ENCODE measurements at places on chromosomes 5 and 9.

DNA sequence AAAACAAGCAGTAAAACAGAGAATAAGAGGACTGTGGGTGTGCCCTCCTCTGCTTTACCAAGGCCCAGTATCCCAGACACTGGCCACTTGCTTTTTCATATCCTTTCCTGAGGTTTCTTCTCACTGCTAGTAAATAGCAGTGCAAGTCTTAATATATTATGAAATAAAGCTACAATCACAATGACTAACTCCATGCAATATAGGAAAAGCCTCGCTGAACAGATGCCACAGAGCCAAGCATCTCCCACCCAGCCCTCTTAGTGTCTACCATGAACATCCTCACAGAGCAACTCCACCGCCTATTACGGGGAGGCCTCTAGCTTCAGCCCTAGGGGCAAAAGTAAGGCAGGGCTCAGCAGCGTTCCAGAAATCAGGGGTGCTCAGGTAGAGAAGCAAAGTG, 130.7 kb upstream of the LHFPL2 start:
- no peak for DNase-seq

GRCh38 chr5:84783003-84783402, 398.3 kb upstream of the EDIL3 start:
- no peak for DNase-seq

DNA sequence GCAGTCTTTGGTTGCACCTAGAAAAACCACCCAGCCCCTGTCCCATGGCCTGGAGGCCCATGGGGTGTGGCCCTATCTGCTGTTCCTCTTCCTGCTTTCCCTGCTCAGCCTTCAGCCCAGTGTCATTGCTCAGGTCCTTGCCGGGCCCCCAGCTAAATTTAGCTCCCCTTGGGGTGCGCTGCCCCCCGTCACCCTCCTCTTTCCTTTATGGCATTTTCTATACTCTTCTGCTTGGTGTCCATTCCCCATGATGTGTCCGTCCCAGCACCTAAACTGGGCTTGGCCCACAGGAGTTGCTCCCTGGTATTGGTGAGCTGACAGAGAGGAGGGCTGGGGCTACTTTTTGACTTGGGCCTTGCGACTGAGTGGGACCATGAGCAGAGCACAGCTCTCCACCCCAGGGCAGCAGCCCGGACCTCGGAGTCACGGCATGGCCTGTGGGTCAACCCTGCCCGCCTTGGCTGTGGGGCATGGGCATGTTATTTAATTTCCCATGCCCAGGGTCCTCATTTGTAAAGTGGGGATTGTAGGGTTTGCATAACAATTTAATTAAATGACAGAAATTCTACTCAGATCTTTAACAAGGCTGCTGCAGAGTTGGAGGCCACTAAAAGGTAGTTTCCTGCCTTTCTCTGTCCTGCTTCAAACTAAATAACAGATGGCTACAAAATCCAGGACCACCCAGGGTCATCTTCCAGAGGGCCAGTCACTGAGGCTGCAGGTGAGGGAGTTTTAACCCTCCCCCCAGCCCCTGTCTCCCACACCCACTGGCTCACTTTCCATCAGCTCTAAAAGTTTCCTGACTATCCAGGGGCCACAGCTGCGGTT, 98.2 kb downstream of the DAP start:
- no peak for DNase-seq

- peak; percentile 11 for DNase-seq
These were observed 132.7 kb upstream of the MAP1B start for GRCh38 chr5:71974622-71975021.

GRCh38 chr9:6973089-6973488, 215.3 kb downstream of the KDM4C start:
- no peak for DNase-seq

GRCh38 chr9:93669116-93669957, 93.0 kb downstream of the PHF2 start:
- DNase-seq = no peak

GRCh38 chr9:16136451-16136850, 583.6 kb downstream of the CCDC171 start:
- no peak for DNase-seq

- DNase-seq = peak; percentile 45
These were observed 58.4 kb upstream of the TRIM32 start for GRCh38 chr9:116628716-116629115.

DNA sequence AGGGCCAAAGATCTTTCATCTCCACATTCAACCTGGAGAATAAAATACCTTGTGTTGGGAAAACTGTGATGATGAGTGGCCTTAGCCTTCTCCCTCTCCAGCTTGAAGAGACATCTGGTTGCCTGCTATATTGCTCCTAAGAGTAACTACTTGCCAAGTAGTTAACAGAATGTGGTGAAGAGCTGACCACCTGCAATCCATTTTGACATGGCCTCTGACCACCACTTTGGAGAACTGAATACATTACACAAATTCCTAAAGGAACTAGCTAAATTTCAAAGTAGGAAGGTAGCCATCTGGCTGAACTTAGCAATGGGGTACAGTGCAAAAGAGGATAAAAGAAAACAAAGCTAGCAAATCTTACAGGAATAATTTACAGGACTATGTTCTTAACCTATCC, 7.2 kb downstream of the TBCA start:
- peak; percentile 46 for DNase-seq

- DNase-seq = no peak
These were observed 64.6 kb upstream of the FCN1 start for GRCh38 chr9:134982311-134982710.

DNA sequence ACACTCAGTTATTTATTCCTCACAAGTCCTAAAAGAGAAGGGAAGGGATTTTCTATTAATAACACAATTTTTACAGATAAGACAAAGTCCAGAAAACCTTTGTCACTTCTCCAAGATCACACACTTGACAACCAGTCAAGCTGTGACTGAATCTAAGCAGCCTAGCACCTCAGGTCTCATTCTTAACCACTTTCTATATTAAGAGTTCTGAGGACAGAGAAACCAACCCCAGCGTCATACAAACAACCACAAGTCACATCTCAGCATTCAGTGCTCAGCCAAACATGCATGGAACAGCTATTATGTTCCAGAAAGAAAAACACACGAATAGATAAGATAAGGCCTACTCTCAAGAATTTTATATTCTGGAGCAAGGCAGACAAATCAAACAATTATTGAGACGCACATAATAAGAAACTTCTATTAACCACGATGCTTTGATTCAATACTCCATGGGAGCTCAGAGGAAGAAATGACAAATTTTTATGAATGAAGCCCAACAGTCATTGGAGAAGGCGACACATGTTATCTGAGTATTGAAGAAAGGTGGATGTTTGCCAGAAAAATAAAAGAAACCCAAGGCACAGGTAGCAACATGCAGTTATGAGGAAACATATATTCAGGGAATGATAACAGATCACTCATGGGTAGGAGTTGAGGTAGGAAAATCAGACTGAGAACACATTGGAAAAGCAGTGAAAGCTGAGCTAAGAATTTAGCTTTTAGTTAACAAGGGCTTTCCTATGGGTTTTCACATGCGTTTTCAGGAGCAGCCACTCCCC, 113.1 kb downstream of the HTR4 start:
- no peak for DNase-seq

GRCh38 chr5:135063511-135064234, 29.6 kb upstream of the PITX1 start:
- no peak for DNase-seq

GRCh38 chr5:107518190-107518589, 152.5 kb downstream of the EFNA5 start:
- no peak for DNase-seq

DNA sequence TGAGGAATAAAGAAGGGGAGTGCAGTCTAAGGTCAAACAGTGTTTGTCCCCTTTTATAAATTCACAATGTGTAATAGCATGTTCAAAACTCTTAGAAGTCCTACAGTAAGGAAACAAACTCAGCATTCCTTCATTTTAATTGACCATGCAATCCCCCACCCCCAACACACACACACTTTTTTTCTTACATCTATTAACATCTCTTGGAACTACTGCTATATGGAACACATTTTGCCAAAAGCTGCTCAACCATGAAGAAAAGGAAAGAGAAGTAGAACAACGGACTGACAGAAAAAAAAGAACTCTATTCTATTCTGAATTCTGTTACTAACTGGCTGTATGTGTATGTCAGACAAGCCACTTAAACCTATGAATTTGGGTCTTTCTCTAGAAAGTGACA, 2.8 kb upstream of the CTNNAL1 start:
- DNase-seq = peak; percentile 58

DNA sequence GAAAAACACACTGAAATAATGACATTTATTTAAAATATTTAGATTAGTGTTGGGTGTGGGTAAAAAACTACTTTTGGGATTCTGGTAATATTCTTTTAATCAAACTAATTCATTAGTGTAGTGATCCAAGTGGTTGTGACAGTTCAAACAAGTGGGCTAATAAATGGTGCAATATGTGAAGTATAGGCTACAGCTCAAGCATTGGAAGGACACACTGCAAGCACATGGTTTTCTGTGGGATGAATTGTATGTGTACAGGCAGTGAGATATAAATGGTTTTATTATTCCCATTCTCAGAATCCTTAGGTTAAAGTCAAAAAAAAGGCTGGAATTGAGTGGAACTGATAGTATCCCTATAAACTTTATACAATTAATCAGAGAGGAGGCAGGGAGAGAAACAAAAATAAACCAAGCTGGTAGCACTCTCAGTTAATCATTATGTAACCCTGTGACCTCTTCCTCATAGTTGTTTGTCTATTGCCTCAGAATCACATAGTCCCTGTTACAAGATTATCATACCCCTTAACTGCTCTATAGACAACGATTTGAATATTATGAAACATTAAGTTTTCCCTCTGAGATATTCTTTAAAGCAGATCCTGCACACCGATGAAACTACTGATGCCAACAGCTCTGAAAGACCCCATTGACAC, 1755.4 kb upstream of the ACO1 start:
- no peak for DNase-seq

DNA sequence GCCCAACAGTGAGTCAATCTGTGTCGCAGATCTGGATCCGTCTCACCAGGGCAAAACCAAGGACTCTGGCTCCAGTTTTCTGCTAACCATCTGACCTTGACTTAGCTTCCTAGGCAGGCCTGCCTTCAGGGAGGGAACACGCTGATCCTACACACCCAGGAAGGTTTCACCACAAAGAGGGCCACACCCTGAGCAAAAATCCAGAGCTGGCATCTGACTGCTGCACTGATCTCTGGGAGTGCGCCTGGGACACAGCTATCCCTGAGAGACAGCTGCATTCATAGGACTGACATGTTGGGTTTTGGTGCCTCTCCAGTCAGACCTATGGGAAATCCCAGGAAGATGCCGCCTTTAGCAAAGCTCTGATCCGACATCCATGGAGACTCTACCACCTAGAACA, 47.5 kb downstream of the CDK5RAP2 start:
- DNase-seq = peak; percentile 42

DNA sequence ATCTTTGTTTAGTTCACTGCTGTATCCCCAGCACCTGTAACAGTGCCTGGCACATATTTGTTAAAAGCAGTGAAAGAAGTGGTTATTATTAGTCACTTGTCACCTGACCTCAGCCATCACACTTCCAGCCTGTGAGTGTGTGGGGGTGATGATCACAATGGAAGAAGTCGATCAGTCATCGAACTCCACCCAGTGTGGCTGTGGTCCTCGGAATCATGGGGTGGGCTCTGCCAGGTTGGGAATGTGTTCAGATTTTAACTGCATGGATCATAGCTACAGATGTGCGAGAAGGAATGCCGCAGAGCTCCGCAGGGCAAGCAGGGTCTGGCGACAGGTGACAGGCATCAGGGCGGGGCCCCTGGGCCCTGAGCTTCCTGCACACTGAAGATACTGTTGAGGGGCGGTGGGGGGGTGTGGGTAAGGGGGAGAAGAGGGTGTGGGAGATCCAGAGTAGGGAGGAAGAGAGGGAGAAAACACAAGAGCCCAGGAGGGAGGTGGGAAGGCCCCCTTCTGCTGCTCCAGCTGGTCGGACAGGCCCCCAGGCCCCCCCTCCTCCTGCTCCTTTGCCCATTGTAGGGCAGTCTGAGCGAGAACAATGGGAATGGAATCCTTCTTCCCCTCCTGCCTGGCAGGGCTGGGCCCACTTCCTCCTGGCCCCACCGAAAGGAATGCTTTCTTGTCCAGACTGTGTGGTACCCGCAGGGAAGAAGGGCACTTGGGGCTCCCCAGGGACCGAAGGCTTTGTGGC, 89.6 kb downstream of the SPRY4 start:
- DNase-seq = peak; percentile 77

GRCh38 chr9:77011973-77012821, 7.3 kb upstream of the FOXB2 start:
- DNase-seq = peak; percentile 83

GRCh38 chr5:95730730-95731570, at the start of gene RHOBTB3:
TSS of gene RHOBTB3 (plus strand) at chr5:95731336. CDS start at chr5:95731683, 347 bp downstream.
- DNase-seq = peak; percentile 97

- DNase-seq = no peak
These were observed 75.2 kb upstream of the SSBP2 start for GRCh38 chr5:81826128-81826527.

DNA sequence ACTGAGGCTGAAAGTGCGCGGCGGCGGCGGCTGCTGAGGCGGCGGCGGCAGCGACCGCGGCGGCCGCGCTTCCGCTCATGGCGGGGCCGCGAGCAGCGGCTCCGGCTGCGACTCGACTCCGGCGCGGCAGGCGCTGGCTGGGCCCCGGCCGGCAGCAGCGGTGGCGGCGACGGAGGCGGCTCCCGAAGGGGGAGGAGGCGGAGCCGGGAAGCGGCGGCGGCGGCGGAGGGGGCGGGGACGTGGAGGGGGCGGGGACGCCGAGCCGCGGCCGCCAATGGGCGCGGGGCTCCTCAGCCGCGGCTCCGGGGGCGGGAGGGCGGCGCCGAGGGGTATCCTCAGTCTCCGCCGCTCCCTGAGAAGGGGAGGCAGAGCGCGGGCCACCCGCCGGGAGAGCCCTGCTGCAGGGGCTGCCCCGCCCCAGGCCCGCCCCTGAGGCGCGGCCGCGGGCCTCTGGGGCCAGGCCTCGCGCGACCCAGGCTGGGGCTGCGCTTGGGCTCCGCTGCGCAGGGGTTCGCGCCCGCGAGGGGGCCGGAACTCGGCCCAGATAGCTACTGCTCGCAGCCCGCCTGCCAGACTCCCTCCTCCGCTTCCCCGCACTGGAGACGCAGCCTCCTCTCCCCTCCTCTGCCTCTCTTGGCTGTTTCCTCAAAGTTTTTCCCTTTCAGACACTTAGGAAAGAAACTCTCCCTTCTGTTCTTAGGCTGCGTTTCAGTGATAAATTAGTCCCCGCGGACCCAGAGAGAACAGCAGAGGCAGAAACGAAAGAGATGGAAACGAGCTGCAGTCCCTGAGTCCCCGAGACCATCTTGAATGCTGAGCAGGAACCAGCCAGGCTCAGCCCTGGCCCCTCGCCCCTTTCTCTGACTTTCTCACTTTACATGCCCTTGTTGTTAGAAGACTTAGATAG, 85.0 kb upstream of the MELK start:
- DNase-seq = peak; percentile 98

GRCh38 chr5:120446068-120446492, 18.0 kb upstream of the PRR16 start:
- peak; percentile 80 for DNase-seq

Data from astrocyte of the hippocampus (primary cell).